ENCODE measurements at places on chromosomes 13 and 19. TPM values are rescaled to one million over a fixed set of nuclear protein-coding genes. Genes with fewer than 3 reads are reported as not detected.

- DNase-seq: peak; percentile 64
Observed at GRCh38 chr19:34985249-34986022, 14.7 kb upstream of the GRAMD1A start.

DNA sequence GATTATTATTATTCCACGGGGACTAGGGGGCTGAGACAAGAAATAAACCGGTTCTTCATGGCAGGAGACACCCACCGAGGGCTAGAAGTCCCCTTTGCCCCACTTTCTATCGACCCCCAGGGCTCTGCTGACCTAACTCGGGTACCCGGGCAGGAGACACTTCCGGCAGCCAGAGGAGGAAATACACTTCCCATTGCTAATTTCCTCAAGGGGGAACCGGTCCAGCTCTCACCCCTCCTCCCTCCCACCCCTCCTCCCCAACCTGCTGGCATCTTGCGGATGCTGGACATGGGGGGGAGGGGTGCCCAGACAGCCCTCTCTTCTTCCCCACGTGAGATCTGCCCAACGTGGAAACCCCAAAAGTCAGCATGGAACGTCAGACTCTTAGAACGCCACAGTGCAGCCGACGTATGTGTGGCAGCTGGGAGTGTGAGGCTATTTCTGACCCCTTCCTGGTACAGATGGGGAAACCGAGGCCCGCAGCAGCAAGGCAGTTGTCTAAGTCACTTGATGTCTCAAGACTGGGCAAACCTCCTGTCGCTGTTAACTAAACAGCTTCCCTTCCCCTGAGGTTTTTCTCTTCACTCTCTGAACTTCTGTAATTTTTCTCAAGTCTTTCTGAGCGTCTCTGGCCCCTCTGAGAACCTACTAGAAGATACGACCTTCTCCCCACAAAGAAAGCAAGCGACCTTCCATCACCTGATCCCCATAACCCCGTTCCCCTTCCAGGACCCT is 3.6 kb downstream of the GPR4 start:
- peak; percentile 58 for DNase-seq

- no peak for DNase-seq
Observed at GRCh38 chr19:22628401-22628800, 5.7 kb upstream of the ZNF492 start.

GRCh38 chr19:33279430-33280350 is 22.6 kb downstream of the CEBPA start:
- DNase-seq: no peak

GRCh38 chr19:29843180-29844051 is 31.6 kb downstream of the CCNE1 start:
- peak; percentile 81 for DNase-seq

GRCh38 chr19:38838208-38838985 is 6.8 kb upstream of the ECH1 start:
- peak; percentile 16 for DNase-seq

GRCh38 chr13:45231722-45232121 is 30.9 kb upstream of the KCTD4 start:
- DNase-seq: no peak

KISS1R gene
- total RNA-seq: 1.4 TPM

ZNF99 gene
- not detected for total RNA-seq

ZNF682 gene
- total RNA-seq: 4.4 TPM

- DNase-seq: peak; percentile 89
Observed at GRCh38 chr13:27375686-27376326, 48.6 kb upstream of the GTF3A start.

LRG1 gene
- 0.30 TPM for total RNA-seq

- peak; percentile 11 for DNase-seq
Observed at GRCh38 chr19:44857837-44858236, 11.7 kb downstream of the NECTIN2 start.

- no peak for DNase-seq
Observed at GRCh38 chr13:91572439-91572838, 174.0 kb downstream of the GPC5 start.

GRCh38 chr19:44685877-44686276 is 13.1 kb upstream of the CEACAM16 start:
- DNase-seq: no peak

SOX1 gene
- 0.15 TPM for total RNA-seq

GRCh38 chr19:43913383-43913782 is 21.7 kb downstream of the ZNF45 start:
- no peak for DNase-seq

DNA sequence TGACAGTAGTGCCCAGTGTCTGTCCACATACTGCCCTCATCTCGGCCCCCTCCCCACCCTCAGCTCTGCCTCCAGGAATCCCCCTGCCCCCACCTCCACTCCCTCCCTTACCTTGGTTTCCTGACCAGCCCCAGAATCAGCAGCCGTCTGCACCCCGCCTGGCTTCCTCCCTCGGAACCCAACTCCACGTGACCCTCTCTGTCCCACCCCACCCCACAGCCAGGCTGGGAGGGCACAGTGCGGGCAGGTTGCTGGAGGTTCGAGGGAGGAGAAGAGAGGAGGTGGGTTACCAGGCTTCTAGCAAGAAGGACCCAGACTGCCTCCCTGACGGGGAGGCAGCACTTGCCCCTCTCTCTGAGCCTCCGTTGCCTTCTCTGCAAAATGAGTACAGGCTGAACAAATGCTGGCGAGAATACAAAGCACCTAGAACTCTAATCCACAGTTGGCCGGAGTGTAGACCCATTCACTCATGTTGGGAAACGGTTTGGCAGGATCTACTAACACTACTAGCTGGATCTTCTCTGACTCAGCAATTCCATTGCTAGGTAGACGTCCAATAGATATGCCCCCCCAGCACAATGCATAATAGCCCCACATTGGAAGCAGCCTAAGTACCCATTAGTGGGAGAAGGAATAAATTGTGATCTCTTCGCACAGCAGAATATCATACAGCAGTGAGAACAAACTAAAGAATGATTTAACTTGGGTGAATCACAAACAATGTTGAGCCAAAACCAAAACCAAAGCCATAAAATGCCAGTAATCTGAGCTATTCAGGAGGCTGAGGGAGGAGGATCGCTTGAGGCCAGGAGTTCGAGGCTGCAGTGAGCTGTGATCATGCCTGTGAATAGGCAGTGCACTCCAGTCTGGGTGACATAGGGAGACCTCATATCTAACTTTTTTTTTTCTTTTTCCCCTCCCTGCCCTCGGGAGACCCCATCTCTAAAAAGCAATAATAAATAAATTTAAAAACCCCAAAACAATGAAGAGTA is at the start of gene RASAL3:
Gene RASAL3 (minus strand): TSS at position 151 of the 992 bp plus-strand sequence. CDS start 186 bp downstream, outside the sequence.
- no peak for DNase-seq

- peak; percentile 24 for DNase-seq
Observed at GRCh38 chr13:34816245-34816884, 125.7 kb upstream of the NBEA start.

DNA sequence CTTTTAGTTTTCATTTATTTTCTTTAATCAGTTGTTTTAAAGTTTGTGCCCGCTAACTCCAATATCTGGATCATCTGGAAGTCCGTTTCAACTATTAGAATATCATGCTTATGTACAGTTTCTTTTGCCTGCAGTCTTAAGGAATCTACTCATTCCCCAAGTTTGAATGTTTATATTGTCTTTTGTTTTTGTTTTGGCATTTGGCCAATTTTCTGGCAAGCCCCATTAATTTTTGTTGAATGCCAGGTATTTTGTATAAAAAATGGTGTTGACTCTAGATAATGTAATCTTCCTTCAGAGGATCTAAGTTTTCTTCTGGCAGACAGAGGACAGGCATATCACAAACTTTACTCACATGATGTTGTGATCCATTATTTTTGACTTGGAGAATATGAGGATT is 11.1 kb upstream of the ZNF235 start:
- DNase-seq: no peak

DNA sequence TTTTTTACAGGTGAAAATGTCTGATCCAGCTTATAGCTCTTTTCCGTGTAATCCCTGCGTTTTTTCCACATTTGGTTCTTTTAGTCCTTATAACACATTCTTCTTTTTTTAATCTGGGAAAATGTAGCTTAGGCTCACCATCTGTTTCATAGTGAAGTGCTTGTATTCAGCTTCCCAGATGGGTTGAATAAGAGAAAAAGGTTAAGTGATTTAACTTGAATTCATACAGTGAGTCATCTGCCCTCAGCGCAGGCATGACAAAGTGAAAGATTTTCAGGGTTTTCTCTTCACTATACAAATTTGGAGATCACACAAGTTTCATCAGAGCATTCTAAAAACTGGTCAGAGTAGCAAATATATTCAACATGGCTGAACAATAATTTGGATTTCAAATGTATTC is 224.8 kb downstream of the SPRY2 start:
- DNase-seq: no peak

DNA sequence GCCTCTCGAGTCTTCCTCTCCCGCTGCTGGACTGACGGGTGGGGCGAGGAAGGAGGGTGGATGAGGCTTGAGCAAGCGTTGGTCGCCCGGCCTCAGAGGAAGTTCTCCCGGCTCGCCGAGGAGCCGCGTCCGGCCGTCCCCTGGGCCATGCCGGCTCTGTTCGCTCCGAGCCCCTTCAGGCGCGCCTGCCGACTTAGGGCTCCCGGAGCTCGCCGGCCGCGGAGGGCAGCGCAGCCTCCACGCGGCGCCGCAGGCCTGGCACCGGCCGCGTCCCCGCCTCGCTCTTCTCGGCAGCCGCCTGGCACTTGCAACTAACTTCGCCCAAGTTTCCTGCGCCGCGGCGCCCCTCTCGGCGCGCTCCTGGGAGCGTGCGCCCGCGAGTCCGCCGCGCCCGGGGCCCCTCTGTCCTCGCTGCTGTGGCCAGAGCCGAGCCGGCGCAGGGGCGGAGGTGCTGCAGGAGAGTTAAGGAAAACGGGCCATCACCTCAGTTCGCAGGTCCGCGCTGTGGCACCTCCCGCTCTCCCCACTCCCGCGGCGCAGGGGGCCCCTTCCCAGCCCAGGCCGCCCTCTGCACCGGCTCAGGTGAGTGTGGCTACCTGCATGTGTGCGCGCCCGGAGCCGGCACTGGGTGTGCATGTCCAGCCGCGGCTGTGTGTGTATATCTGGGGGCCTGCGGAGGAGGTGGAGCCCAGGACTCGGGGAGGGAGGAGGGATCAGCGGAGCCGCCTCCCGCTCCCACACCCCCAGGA is 641 bp upstream of the SOX21 start:
- DNase-seq: peak; percentile 79

DNA sequence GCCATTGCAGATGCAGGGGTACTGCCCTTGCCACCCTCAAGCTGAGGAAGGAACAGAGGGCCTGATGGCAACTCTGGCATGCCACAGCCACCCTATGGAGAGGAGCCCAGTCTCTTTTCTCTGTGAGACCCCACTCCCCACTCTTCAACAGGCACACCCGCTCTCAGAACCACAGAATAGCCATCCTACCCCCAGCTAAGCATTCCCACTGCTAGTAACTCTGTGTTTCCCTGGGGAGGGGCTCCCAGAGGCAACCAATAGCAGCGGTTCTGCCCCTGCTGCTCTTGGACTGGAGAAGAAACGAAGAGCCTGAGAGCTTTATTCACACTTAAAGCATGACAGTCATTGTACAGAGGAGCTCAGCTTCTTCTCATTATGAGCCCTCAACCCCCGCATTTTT is 49.3 kb downstream of the UBL3 start:
- DNase-seq: no peak

DNA sequence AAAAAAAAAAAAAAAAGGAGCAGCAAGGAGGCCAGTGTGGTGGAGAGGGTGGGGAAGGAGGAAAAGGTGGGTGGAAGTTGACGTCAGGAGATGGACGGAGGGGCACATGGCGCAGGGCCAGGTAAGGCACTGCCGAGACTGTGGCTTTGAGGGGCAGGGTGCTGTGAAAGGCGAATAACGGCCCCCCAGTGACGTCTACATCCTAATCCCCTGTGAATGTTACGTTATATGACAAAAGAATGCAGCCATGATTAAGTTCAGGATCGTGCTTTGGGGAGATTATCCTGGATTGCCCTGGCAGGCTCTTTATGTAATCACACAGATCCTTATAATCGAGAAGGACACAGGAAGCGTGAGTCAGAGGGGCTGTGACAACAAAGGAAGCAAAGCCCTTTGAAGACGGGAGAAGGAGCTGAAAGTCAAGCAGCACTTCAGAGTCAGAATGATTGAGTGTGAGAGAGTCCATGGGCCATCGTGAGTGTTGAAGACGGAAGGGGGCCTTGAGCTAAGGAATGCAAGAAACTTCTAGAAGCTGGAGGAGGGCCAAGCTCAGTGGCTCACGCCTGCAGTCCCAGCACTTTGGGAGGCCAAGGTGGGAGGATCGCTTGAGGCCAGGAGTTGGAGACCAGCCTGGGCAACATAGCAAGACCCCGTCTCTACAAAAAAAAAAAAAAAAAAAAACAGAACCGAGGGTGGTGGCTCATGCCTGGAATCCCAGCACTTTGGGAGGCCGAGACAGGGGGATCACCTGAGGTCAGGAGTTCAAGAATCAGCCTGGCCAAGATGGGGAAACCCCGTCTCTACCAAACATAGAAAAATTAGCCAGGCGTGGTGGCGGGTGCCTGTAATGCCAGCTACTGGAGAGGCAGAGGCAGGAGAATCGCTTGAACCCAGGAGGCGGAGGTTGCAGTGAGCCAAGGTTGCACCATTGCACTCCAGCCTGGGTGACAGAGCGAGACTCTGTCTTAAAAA is 13.8 kb upstream of the CEACAM16 start:
- DNase-seq: peak; percentile 27

DNA sequence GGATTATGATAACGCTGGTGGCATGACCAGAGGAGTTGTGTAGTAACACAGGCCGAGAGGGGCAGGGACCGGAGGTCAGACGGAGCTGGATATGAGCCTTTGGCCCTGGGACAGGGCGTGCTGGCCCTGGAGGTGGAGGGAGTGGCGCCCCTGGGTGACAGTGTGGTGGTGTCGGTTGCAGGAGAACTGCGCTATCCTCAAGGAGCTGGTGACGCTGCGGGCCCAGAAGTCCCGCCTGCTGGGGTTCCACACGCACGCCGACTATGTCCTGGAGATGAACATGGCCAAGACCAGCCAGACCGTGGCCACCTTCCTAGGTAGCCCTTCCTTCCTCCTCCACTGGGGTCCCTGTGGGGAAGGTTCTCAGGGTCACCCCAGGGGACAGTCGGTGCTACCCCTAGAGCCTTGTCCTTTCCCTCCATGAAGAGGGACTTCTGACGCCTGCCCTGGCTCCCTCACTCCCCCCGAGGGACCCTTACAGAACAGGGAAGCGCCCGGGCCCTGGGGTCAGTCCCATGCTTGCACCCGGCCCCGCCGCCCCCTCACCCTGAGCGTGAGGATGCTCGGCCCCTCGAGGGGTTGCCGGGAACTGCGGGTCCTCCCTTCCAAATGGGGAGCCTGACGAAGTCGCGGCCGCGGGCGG is 12.8 kb upstream of the ZNF554 start:
- DNase-seq: peak; percentile 40

CA11 gene
- 24.0 TPM for total RNA-seq

GRCh38 chr13:50636007-50636704 is 207.3 kb downstream of the DLEU7 start:
- DNase-seq: peak; percentile 80

Data from H7 (cell line).